Stimulated activated CD4-positive, alpha-beta T cell treated with anti-CD3 and anti-CD28 coated beads, Interleukin-15, amount 100 ng/mL, for 24 hours (primary cell): ENCODE measurements at places on chromosomes 13 and 19.

- DNase-seq, result no peak
Observed at GRCh38 chr19:10639836-10640235, 14.3 kb upstream of the ILF3 start.

- DNase-seq, result no peak
Observed at GRCh38 chr13:37306778-37307544, 201.5 kb upstream of the CSNK1A1L start.

GRCh38 chr19:8096071-8096470 lies 43.5 kb downstream of the CCL25 start:
- no peak for DNase-seq

DNA sequence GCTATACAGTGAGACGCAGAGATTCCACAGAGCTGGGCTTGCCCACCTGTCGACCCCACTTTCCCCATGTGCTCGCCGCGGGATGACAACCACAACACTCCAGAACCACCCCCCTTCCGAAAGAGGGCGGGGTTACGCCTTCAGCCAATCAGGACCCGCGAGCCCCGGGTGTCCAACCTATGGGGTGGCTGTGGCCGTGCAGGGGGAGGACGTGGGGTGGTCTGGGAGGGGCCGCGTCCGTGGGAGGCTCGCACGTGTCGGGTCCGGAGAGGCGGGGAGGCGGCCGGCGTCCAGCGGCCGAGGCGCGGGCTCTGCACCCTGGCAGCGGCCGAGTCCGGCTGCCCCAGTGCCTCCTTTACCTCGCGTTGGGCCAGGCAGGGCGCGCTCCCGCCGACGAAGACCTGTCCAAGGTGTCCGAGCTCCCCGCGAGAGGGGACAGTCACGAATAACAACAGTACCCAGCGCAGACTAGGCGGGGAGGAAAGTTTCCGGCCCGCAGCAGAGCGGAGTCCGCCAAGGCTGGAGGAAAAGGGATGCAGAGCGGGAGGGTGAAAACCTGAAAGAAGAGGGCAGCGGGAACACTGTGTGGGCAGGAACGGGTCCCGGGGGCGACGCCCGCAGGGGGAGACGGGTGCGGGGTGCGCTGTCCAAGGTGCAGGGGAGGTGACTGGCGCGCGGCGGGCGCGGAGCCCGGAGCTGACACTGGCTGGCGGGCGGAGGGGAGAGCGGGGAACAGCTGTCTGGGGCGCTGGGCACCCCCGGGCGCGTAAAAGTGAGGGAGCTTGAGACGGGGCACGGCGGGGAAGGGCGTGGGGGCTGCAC lies 911 bp downstream of the ENOX1 start:
- peak; percentile 42 for DNase-seq

GRCh38 chr13:40916207-40916998 lies 102.7 kb downstream of the ELF1 start:
- no peak for DNase-seq

DNA sequence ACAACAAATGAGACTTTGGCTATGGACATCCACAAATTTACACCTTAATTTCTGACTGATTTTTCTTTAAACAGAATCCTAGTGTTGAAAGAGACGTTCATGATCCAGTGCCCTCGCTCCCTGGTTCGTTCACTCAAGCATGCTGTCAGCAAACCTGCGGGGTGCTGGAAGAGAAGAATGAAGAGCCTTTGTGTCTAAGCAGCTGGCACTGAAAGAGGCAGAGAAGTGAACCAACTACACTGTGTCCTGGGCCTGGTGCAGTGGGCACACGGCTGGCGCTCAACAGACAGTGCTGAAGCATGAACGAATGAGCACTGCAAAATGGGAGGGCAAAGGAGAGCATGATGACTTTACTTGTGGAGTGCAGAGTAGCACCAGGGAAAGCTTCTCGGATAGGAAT lies 46.8 kb downstream of the MIPEP start:
- DNase-seq, result no peak

DNA sequence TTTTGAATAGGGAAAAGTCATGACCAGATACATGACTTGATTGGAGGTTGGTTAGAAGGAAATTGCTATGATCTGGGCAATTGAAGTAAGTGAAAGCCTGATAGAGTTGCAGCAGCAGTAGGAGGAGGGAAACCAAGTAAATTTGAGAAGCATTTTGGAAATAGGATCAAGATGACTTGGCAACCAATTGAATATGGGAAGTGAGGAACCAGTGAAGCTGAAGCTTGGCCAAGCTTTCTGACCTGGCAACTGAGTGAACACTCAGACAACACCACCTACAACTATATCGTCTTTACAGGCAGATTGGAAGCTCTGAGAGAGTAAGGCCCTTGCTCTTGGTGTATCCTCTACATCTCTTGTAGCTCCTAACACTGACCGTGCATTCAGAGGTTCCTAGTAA lies 16.2 kb upstream of the KATNAL1 start:
- DNase-seq, result no peak

GRCh38 chr13:110161112-110161882 lies 145.7 kb downstream of the COL4A1 start:
- no peak for DNase-seq
